ENCODE measurements at places on chromosomes 4 and X. TPM values are rescaled to one million over a fixed set of nuclear protein-coding genes. Genes with fewer than 3 reads are reported as not detected.
A peak's percentile ranks its signal among the peaks of the same experiment; 100 is the strongest.

DNA sequence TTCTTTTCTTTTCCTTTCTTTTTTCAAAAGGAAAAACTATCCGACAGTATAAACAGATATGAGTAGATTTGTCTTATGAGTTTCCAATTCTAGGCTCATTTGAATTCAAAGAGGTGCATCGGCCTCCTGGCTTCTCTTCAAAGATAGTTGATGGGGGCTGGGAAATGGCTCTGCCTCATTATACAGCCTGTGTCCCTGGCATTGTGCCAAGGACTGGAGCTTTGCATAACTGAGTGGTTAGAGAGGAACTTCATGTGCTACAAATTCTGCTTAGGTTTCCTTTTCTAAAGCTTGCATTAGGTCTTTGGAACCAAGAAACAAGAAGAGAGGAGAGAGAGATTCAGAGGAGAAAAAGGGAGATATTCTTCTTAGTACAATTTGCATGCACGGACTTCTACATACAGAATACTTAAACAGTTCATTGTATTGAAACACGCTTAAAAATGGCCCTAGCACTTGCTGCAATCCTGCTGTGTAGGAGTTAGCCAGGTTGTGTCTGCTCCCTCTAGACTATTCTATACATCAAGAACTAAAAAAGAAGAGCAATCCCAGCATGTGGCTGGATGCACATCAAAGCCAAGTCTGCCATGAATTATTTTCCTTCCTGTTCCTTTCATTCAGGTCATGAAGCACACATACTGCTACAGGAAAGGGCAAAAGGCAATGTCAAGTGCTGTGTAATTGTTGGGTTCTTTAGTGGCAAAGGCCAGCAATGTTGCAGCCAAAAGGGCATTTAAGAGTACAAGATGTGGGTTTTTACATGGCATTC is 70.9 kb downstream of the INTS12 start:
- no peaks in the 10 kb centered on the region for H3K36me3 ChIP-seq
- no peaks in the 10 kb centered on the region for H3K27me3 ChIP-seq
- H3K27ac ChIP-seq, result peak overlapping the region; percentile 17
- H3K4me3 ChIP-seq, result no peak overlapping the region
- peak; percentile 89 for DNase-seq

DNA sequence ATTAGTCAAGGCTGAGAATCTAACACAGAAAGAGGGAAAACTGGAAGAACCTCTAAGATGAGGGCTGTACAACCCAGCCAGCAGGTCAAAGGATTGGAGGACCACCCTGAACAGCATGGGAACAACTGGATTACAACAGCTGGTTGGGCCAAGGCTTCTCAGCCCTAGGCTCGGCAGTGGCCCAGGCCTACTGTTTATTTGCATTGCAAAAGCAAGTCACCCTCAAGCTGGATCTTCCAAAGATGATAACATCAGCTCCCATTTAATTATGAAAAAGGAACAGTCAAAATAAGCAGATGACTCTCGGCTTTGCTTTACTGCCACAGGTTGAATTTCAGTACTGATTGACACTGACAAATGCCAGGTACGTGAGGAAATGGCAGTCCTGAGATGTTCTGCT is 61.8 kb downstream of the GPC3 start:
- H3K27ac ChIP-seq, result no peak overlapping the region
- no peak for DNase-seq
- H3K27me3 ChIP-seq, result no peaks in the 10 kb centered on the region

DNA sequence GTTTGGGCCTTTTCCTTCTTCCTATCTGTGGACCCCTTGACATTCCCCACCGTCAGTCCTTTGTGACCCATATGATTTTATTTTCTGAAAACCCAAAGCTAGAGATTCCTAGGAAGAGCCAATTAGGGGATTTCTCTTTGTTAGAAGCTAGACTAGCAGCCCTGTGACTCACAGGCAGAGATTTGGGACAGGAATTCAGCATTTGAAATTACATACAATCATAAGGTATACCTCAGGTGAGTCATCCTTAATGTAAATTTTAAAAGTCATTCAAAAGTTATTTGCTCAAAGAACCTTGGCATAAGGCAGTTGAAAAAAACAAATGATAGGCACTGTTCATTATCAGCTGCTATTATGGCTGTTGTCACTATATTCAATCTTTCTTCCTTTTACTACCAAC is 40.6 kb downstream of the USP26 start:
- H3K27me3 ChIP-seq, result no peaks in the 10 kb centered on the region
- H3K4me3 ChIP-seq, result no peak overlapping the region
- no peak overlapping the region for H3K27ac ChIP-seq
- no peaks in the 10 kb centered on the region for H3K4me1 ChIP-seq

GRCh38 chr4:37685161-37685822 is 884 bp downstream of the RELL1 start:
- DNase-seq, result peak; percentile 76
- no peaks in the 10 kb centered on the region for H3K36me3 ChIP-seq
- H3K27me3 ChIP-seq, result no peaks in the 10 kb centered on the region
- H3K27ac ChIP-seq, result peak overlapping the region; percentile 98
- peaks cover 26% of the 10 kb centered on the region for H3K4me1 ChIP-seq

DNA sequence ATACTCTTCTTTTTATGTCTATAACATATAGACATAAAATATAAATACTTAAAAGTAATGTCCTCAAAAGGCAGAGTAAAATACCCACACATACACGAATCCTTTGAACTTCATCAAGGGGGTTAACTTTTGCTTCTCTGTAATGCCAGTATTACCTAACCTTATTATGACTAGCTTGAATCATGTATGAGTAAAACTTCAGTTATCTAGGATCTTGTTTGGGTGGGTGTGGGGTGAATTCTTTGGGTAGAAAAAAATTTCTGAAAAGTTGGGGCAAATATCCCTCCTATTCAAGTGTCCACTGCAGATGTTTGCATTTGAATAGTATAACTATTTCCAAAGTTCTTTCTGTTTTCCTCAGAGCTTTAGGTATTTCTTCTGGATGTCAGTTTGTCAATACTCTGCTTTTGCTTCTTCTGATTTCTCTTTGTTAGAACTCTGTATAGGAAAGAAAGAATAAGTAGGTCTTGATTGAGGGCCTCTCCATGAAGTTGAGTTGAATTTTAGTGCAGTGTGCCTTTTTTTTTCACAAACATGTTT is 173.8 kb downstream of the ADGRL3 start:
- H3K27me3 ChIP-seq, result no peaks in the 10 kb centered on the region
- H3K4me3 ChIP-seq, result no peak overlapping the region
- DNase-seq, result no peak
- H3K36me3 ChIP-seq, result no peaks in the 10 kb centered on the region
- H3K27ac ChIP-seq, result no peak overlapping the region
- H3K4me1 ChIP-seq, result no peaks in the 10 kb centered on the region

- H3K27me3 ChIP-seq, result no peaks in the 10 kb centered on the region
- no peak for DNase-seq
- H3K4me1 ChIP-seq, result no peaks in the 10 kb centered on the region
- H3K36me3 ChIP-seq, result no peaks in the 10 kb centered on the region
- H3K4me3 ChIP-seq, result no peak overlapping the region
Observed at GRCh38 chr4:12399781-12400180, 971.1 kb upstream of the HS3ST1 start.

DNA sequence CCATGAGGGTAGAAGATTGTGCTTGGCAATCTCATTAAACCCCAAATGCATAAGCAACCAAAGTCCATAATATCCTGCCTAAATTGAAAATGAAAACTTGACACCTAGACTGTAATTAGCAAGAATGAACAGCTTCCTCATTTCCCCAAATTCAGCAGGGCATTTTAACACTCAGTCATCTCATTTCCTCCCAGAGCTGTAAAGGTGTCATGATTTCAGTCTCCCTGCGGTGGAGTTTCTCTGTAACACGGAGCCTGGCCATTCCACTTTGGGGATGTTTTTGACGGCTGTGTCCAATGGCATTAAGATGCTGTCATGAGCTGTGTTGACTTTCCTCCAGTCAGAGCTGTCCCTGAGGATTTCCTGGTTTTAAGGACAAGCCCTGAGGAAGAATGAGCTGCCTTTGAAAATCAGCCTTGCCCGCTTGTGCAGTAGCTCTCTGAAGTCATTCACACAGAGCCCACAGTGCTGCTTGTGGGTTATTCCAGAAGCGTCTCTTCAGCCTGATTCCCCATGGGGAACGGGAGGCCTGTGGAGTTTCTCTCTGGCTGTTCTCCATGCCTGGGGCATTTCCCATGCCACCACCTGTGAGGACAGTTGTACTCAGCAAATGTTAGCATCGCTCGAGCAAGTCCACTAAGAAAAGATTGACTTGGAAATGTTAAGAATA is 187.0 kb downstream of the MID1 start:
- H3K4me1 ChIP-seq, result no peaks in the 10 kb centered on the region
- H3K27me3 ChIP-seq, result no peaks in the 10 kb centered on the region
- no peak overlapping the region for H3K27ac ChIP-seq
- no peaks in the 10 kb centered on the region for H3K36me3 ChIP-seq

- peak overlapping the region; percentile 71 for H3K4me3 ChIP-seq
- no peaks in the 10 kb centered on the region for H3K4me1 ChIP-seq
- no peaks in the 10 kb centered on the region for H3K36me3 ChIP-seq
- peak overlapping the region; percentile 92 for H3K27ac ChIP-seq
Observed at GRCh38 chr4:151323667-151324066, 1.7 kb downstream of the SH3D19 start.

Gene CCNG2
- polyA plus RNA-seq, result 72.1 TPM

Gene GYPA
- not detected for polyA plus RNA-seq
